NCI-H524 (cell line): ENCODE measurements at places on chromosomes 4 and X.

DNA sequence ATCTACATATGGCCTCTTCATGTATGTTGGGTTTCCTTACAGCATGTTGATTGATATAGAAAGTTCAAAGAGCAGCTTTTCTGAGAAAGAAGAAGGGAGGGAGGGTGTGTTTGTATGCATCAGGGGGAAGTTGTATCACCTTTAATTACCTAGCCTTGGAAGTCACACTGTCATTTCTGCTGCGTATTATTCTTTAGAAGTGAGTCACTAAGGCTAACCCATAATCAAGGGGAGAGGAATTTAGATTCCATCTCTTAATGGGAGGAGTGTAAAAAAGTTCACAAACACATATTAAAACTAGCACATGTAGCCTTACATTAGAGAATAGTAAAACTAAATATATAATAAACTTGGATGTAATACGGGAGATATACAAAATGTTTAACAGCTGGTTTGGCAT lies 86.5 kb upstream of the CBLL2 start:
- no peak for DNase-seq

DNA sequence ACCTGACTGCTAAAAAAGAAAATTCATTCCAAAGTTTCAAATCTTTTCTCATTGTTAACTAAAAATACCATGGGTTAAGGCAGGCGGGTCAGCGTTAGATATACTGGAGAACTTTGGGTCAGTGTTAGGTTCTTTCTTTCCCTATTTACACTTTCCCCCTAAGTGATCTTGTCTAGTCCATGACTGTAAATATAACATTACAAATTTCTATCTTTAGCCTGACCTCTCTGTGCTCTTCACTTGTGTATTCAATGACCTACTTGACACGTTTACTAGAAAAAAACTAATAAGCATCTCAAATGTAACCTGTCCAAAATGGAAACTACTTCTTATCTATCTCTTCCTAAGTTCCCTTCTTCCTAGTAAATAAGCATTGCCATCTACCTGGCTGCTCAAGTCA lies 95.3 kb downstream of the JADE1 start:
- no peak for DNase-seq

DNA sequence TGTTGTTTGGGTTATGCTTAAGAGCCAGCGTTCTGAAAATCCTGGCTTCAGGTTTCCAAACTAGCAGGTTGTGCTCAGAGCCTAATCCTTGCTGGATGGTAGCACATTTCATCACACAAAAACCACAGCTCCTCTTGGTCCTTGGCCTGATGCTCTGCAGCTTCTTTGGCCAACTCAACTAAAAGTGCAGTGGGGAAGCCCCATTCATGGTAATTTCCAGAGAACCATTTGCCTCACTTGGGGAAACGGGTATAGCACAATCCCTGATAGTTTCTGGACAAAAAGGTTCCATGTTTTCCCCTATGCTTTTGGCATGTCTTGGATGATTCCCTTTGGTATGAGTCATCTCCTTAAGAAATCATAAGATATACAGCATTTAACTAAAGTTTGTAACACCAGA lies 78.7 kb downstream of the SYNPO2 start:
- no peak for DNase-seq

- no peak for DNase-seq
Measured at GRCh38 chr4:3445111-3445820, 3.5 kb downstream of the HGFAC start.

GRCh38 chr4:11441194-11441556 lies 12.5 kb upstream of the HS3ST1 start:
- DNase-seq: no peak

GRCh38 chr4:41670530-41670929 lies 78.0 kb downstream of the PHOX2B start:
- DNase-seq: no peak

DNA sequence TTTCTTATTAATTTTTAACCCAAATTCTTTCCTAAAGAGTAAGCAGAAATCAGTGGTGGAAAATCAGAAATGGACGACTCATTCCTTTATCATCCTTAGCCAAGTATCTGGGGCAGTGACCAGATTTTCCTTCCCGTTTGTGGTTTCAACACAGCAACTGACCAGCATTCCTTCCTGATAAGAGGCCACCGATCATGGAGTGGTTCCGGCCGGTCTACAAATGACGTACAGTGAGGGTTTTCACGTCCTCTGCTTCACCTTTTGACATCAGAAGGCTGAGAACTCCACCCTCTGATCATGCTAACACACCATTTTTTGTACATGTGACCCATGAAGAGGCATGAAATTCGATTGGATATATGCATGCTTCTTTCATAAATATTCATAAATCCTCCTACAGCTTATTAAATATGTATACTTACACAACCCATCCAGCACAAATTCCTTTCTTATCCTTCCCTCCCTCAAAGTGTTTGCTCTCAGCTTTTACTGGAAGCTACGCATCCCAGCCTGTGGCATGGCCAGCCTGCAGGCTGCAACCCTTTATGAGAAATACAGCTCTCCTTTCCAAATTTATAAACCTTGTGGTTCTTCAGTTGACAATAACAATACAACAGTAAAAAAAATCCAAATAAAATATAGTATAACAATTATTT lies 173.0 kb upstream of the CASK start:
- no peak for DNase-seq

- no peak for DNase-seq
Measured at GRCh38 chr4:8728536-8729407, 136.2 kb downstream of the CPZ start.

DNA sequence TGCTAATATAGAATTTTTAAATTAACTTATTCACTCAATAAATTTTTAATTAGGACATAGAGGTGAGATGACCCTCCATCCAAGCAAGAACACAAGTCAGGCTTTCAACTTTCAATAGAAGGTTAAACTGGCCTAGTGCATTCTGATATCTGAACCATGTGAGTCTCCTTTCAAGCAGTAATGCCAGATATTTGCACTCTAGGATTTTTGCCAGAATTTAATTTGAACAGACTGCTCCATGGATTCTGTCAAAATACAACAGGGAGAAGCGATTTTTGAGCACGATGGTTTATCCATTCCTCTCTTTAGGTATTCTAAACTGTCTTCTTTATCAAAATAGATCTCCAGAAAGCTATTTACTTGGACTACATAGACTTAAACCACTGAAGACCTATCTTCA lies 72.0 kb upstream of the DCLK2 start:
- no peak for DNase-seq

- no peak for DNase-seq
Measured at GRCh38 chr4:182338063-182338462, 94.9 kb downstream of the TENM3 start.

DNA sequence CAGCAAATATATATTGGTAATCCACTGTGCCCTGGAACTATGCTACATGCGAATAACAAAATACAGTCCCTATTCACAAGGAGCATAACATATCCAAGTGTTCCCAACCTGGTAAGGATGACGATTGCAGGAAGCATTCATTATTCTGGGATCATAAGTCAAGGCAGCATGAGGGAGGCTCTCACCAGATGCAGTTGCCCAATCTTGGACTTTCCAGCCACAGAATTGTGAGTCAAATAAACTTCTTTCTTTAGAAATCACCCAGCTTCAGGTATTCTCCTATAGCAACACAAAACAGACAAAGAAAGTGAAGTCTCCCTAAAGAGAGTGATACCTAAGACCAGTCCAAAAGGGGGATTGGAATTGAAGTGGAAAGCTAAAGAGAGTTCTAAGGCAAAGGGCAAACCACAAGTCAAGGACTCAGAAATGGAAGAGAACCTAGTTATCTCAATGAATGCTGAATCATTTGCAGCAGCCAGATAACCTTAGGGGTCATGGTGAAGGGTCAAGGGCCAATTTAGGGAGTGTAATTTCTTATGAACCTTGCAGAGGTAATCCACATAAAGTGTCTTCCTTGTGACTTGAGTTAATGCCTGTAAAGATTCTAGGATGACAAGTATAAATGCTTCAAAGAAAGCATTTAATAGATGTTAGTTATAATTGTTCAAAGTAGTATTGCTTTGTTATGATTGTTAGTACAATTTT lies 103.1 kb upstream of the PCDH7 start:
- DNase-seq: no peak

GRCh38 chr4:10089346-10089745 lies 27.3 kb downstream of the WDR1 start:
- DNase-seq: no peak

DNA sequence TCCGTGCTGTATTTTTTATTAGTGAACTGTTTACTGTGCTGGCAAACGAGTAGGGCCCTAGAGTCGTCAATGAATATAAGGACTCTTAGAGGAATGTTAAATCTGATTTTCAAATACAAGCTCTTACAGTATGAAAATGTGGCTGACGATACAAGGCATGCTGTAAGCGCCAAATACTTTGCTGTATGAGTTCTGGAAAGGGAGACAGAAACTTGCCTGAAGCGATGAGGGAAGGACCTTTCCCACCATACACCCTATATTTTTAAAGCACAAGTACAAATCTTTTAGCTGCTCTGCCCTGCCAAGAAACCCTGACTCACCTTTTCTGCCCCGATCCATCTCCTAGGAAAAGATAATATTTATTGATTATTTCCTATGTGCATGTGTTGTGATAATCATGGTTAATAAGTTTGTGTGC lies 15.7 kb upstream of the RUFY3 start:
- DNase-seq: no peak

GRCh38 chr4:70849291-70849690 lies 9.6 kb upstream of the GRSF1 start:
- DNase-seq: no peak

DNA sequence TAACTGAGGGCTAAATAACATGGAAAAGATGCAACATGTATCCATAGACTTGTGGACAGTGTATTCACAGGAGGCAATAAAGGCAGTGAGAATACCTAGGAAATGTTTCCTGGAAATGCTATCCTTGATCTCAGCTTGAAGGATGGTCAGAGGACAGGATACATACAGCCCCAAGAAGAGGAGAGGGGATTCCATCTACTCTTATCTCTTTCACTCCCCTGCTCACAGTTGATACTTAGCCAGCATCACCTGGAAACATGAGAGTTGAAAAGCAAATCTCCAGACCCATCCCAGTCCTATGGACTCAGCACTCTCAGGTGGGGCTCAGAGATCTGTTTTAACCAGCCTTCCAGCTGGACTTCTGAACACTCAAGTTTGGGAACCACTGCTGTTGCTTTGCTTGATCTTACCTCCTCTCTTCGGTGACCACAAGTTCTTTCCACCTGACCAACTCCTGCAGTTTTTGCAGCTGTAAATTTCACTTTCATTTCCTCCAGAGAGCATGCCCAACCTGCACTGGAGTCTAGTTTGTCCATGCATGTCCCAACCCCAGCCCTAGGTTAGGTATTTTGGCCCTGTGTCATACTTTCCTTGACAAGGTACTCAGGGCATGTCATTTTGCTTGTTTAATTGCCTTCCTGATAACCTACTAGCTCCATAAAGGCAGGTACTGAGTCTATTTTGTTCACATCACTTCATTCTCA lies 10.4 kb downstream of the RELL1 start:
- DNase-seq: no peak

GRCh38 chrX:84118315-84118714 lies 69.7 kb downstream of the RPS6KA6 start:
- DNase-seq: no peak

DNA sequence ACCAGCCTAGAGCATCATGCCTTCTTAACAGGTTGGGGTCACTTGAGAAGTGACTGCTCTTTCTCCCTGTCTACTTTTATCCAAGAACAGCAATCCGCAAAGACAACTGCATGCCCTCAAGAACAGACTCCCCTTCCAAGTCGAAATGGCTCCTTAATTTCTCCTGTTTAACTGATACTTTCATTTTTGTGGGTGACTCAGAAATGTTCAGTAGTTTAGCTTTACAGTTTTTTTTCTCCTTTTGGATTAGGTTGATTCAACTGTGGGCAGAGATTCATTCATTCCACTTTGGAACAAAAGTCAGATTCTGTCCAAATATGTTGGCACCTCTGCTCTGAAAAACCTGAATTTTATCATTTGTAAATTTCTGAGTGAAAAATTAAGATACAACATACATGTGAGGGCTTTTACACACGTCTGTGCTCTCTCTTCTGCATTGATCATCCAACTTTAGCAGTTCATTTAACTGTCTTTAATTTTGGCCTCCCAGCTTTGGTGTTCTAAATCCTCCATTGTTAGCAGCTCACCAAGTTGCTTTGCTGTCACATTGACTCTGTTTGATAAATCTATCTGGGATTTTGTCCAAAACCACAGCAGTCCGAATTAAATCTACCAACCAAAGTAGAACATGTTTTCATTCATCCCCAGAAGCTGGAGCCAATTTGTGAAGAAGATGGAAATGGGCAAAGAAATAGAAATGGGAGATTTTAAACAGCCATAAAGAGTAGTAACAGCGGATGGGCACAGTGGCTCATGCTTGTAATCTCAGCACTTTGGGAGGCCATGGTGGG lies 50.0 kb downstream of the HOPX start:
- no peak for DNase-seq
